ENCODE measurements at places on chromosomes 4 and X.
A peak's percentile ranks its signal among the peaks of the same experiment; 100 is the strongest.

- DNase-seq, result no peak
Measured at GRCh38 chr4:25446611-25447010, 69.5 kb downstream of the ANAPC4 start.

- no peak for DNase-seq
Measured at GRCh38 chrX:38473701-38474100, 87.6 kb upstream of the TSPAN7 start.

- DNase-seq, result no peak
Measured at GRCh38 chr4:3013839-3014350, 50.5 kb downstream of the GRK4 start.

- DNase-seq, result no peak
Measured at GRCh38 chr4:10107111-10108091, 9.2 kb downstream of the WDR1 start.

GRCh38 chrX:143664302-143664701, 28.4 kb upstream of the SLITRK4 start:
- DNase-seq, result no peak

DNA sequence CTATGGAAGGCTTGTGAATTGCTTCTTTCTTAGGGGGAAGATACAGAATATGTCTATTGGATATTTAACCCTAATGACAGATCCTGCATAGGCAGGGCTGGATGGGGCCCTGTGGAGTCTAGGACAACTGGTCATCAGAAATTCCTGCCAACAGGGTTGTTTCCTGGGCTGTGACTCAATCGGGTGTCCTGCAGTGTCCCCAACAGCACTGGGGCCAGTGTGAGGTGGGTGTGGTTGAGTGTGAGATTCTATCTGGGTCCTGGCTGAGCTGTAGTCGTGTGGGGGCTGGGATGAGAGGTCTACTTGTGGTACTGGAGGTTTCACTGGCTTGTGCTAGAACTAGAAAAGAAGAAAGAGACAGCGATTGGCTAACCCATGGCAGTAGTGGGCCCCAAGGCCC, 87.3 kb upstream of the WDR1 start:
- no peak for DNase-seq

DNA sequence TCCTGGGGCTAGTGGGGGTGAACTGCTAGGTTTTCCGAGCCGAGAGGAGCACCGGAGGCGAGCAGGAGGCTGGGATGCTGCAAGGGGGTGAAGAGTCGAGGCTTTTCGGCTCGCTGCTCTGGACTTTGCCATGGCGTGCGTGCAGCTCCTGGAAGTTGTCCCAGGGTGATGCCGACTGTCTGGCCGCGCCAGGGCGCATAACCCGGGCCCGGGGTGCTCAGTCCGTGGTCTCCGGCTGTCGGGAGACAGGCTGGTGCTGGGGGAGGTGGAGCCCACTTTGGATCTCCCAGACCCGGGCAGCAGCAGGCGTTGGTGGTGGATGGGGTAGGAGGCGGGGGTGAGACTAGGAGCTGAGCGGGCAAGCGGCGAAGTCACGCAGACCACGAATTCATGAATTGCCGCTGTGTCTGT, 793 bp downstream of the GRIA3 start:
- no peak for DNase-seq

DNA sequence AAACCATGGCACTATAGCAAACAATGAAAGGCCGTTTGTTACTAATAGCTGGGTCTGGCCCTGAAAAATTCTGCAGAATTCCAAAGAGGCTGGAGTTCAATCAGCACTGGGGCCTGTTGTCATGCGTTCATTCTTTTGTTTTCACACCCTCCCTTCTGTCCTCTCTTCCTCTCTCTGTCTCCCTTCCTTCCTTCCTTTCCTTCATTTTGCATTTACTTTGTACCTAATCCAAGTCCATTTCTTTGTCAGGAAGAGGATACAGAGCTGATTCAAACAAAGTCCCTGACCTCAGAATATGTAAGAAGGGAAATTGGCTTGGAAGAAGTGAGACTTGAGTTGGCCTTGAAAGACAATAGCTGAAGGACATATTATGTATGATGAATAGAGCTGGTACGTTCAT, 119.6 kb upstream of the LDB2 start:
- DNase-seq, result no peak

DNA sequence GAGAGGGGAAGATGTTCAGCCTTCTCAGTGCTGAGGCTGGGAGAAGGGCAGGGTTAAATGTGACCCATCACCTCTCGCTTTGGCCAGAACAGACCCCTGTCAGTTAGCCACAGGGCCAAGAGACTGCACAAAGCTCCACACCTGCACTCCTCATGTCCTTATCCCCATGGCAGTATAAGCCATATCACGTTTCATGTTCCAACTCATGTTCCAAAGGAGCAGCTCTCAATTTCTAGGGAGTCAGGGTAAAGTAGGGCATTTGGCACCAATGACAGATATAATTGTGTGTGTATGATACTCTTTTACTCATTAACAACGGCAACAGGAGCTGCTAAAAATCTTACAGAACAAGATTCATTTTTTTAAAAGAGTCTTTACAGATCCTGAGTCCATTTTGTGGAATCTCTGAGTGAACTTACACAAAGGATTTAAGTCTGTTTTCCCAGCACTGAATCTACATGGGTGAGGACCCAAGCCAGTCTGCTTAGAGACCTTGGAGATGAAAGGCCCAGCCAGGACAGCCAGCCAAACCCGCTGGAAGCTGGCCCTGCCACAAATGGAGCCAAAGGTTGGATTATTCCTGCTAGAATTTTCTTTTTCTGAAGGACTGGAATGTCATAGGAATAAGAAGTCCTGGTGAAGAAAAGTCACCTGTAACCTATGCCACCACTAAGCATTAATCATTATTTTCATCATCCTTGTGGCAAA, 129.1 kb upstream of the SMAD1 start:
- no peak for DNase-seq

- DNase-seq, result peak; percentile 44
Measured at GRCh38 chr4:118865091-118865708, 23.5 kb upstream of the SYNPO2 start.

DNA sequence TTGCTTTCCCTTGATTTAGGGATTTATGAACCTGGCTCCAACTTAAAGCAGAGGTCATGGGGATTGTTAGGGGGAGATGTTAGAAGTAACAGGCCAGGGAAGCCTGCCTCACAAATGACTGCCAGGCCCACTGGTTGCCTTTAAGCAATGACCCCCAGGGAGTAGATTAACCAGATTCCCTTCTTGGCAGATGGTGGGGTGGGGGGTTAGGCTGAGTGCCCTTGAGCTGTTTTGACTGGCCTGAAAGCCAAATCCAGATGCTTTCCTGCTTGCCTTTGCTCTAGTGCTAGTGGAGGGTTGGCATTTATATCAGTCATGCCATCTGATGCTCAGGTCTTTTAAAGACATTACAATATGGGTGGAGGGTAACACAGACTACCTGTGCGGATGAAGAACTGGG, 128.1 kb downstream of the TMEM164 start:
- DNase-seq, result no peak

DNA sequence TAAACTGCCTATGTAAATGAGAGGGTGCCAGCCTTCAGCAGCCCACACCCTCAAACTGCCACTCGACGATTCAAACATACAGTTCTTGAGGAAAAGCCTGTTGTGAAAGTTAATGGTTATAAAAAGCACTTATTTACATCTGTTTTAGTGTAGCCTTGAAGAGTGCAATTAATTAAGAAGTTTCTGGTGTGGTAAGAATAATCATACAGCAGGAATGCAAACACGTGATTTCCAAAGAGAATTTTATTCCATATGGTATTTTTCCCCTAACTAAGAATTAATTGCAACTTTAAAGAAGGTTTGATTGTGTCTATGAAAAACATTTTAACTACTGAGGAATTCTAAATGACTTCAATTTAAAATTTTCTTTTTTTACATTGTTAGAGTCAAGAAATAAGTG, 176.3 kb upstream of the PITX2 start:
- no peak for DNase-seq

GRCh38 chrX:10769195-10769594, 148.8 kb upstream of the MID1 start:
- DNase-seq, result peak; percentile 6
